ENCODE measurements at places on chromosomes 6 and 20.

DNA sequence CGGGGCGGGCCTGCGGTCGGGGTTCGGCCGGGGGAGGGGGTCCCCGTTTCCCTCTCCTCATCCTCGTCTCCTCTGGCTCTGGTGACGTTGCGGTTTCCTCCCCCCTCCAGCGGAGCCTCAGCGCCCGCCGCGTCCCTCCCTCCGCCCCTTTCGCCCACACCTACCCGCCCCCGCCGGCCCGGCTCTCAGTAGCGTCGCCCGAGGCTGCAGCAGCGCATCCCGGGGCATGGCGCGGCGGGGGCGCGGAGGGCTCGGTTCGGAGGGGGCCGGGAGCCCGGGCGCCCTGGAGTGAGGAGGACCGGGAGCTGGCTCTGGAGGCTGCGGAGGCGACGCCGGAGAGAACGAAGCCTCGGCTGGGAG, at the start of gene DSE:
Gene DSE, plus strand, starts transcription at position 188 of the 360 bp plus-strand sequence. CDS start 28,304 bp downstream, outside the sequence.
- H3K36me3 ChIP-seq, result 0 out of 2 replicates have a peak, but pooled peaks cover 3% of the 10 kb centered on the region
- H3K27me3 ChIP-seq, result no peaks in the 10 kb centered on the region
- peak within 1 kb of the TSS; percentile 87 for H3K27ac ChIP-seq
- peak; percentile 90 for DNase-seq
- H3K4me1 ChIP-seq, result peaks cover 14% of the 10 kb centered on the region

DNA sequence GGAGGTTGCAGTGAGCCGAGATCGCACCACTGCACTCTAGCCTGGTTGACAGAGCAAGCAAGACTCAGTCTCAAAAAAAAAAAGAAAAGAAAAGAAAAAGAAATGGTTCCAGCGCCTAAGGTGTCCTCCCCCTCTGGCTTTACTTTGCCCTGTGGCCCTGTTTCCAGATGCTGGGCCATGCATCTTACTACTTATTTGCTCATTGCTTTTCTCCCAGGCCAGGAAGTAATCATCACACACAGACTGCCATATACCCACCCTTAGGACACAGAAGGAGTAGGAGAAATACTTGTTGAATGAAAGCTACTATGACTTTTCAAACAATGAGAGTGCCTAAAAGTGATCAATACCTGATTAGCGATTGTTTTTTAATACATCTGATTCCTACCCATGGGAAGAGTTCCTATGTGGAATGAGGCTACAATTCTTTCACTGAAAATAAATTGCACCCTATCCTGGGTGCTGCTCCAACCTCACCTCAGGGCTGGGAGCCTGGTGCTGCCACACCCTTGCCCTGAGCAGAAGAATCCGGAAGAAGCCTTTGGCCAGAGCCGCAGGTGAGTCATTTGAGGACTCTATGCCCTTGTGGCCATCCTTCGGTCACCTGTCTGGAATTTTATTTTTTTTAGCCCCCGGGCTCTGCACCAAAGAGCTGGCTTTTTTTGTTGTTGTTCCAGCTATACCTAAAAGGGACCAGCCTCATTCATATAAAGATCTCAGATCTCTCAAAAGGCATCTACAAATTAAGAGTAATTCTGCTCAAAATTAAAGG, 22.7 kb upstream of the TFAP2C start:
- no peaks in the 10 kb centered on the region for H3K4me1 ChIP-seq
- no peak for DNase-seq
- H3K27ac ChIP-seq, result no peak overlapping the region
- H3K4me3 ChIP-seq, result no peak overlapping the region

DNA sequence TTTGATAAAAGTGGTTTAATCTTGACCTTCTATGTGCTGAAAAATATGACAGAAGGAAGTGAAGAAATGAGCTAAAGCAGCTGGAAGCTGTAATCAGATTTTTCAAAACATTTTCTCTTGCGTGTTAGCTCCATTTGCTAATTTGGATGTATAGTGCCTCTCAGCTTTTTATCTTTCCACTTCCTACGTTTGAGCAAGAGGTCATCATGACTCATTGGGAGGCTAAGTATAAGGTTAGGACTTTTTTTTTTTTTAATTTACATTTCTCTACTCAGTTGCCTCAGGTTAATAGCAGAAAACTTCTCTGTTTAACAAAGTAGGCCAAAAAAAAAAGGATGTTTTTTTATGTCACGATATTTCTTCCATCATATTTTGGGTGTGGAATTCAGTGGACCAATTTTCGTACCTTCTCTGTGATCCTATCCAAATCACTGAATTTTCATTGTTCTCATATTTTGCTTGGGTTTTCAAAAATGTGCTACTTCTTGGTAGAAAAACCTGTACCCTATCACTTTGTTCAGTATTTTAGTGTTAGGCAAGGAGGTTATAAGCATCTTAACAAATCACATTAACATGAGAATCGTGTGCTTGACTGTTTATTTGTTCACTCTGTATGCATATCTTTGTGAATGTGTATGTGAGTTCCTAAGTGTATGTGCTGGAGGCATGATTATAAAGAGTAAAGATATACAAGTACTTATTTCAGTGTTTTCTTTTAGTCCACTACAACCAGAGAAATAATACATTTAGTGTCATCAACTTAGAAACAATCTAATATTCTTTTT, 1028.3 kb upstream of the EYS start:
- no peak overlapping the region for H3K27ac ChIP-seq
- H3K4me1 ChIP-seq, result no peaks in the 10 kb centered on the region
- no peak overlapping the region for H3K4me3 ChIP-seq
- no peaks in the 10 kb centered on the region for H3K27me3 ChIP-seq
- no peaks in the 10 kb centered on the region for H3K36me3 ChIP-seq
- no peak for DNase-seq

GRCh38 chr6:558959-559358, 97.9 kb downstream of the HUS1B start:
- H3K4me1 ChIP-seq, result no peaks in the 10 kb centered on the region
- H3K4me3 ChIP-seq, result no peak overlapping the region
- no peak for DNase-seq
- no peak overlapping the region for H3K27ac ChIP-seq

DNA sequence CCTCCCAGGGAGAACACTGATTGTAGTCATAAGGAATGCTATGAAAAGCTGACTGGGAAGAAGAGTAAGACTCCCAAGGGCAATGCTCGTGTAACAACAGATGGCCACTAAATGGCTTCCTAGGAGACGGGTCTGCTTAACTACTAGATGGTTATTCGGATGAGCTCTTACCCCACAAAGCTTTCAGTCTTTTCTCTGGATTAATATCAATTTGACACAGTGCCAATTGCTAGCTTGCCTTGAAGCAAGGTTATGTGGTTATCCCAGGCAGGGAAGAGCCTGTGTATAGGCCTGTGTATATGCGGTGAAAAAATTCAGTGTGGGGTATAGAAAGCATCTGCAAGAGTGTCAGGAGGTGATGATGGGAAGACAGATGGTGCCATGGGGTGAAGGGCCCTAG, 86.4 kb upstream of the NOX3 start:
- DNase-seq, result no peak
- H3K36me3 ChIP-seq, result no peaks in the 10 kb centered on the region
- no peak overlapping the region for H3K4me3 ChIP-seq
- no peaks in the 10 kb centered on the region for H3K27me3 ChIP-seq
- no peak overlapping the region for H3K27ac ChIP-seq

GRCh38 chr6:125714441-125715090, 34.9 kb upstream of the HEY2 start:
- H3K4me1 ChIP-seq, result no peaks in the 10 kb centered on the region
- H3K27me3 ChIP-seq, result no peaks in the 10 kb centered on the region
- no peak for DNase-seq
- H3K4me3 ChIP-seq, result no peak overlapping the region
